ENCODE measurements at places on chromosomes 2 and 18.

DNA sequence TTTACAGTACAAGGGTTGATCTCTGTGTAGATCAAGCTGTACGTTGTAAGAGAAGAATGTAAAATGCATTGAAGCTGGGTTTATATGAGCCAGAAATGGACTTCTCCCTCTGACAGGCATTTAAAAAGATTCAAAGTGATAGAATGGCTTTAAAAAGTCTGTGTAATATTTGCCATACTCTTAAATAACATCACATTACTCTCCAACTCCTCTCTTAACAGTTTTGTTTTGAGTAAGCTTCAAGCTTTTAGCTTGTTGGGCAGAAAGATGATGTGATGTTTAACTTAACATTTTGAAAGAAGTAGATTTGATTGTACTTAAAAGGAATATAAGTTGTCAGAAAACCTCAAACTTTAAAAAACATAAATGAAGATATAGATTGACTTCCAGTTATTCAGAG lies 72.2 kb downstream of the COX7A2L start:
- DNase-seq, result no peak

- DNase-seq, result no peak
Observed at GRCh38 chr18:26133652-26134051, at the start of gene PSMA8. PSMA8 (plus strand) TSS chr18:26133869; CDS start chr18:26133966, 97 bp downstream.

DNA sequence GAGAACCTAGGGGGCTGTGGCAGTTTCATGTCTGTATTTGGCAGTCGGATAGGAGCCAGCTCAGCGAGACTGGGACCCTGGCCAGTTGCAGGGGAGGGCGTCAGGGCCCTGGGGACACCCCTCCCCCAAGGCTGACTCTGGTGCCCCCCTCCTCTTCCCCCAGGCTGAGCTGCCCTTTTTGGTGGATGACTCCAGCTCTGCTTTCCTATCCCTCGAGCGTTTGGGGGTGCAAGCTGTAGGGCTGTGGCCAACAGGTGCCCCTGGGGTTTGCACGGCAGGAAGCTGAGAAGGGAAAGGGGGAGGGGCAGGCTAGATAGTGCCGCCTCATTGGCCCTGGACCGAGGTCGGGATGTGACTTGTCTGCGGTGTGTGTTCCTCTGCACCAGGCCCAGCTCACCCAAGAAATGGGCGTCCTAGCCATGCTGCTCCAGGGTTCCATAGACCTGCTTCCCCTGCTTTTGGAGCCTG lies 26.4 kb downstream of the SPEG start:
- no peak for DNase-seq

DNA sequence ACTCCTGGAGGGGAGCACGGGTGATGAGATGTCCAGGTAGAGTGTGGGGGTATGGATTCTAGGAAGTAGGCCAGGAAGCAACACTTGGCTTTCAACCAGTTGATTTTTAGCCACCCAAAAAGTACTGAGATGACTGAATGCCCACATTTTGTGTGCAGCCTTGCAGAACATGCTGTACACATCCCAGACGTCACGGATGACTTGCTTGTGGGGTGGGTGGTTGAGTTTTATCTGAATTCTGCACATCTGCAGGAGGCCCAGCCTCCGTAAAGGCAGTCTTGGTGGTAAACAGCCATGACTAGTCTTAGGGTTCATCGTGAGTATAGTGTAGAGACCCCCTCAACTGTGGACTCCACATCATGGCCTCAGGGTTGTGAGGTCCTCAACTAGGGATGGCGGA lies 53.3 kb upstream of the CCDC195 start:
- no peak for DNase-seq

GRCh38 chr18:76505614-76506013 lies 10.6 kb upstream of the ZNF516 start:
- DNase-seq, result no peak

- no peak for DNase-seq
Observed at GRCh38 chr2:137801228-137801627, 163.0 kb upstream of the HNMT start.

Measured in NCI-H2029 treated with DMSO at 0.1 percent for 48 hours (cell line).